ENCODE measurements at places on chromosomes 13 and 19. TPM values are rescaled to one million over a fixed set of nuclear protein-coding genes. Genes with fewer than 3 reads are reported as not detected.

The GZMM gene
- total RNA-seq = not detected

The TNFSF9 gene
- 6.9 TPM for total RNA-seq

The CYP2A6 gene
- total RNA-seq = not detected

The PODNL1 gene
- 5.7 TPM for total RNA-seq

The PGLYRP1 gene
- total RNA-seq = not detected

The GPATCH1 gene
- total RNA-seq = 7.1 TPM

The LSR gene
- 0.99 TPM for total RNA-seq

The LYL1 gene
- total RNA-seq = 0.47 TPM

The OR7D2 gene
- 0.33 TPM for total RNA-seq

The MATK gene
- total RNA-seq = not detected

The CBLC gene
- total RNA-seq = not detected

The MEDAG gene
- 21.0 TPM for total RNA-seq

The GRK1 gene
- not detected for total RNA-seq

The SMG9 gene
- 46.9 TPM for total RNA-seq

The ZNF432 gene
- total RNA-seq = 22.2 TPM

The CEACAM21 gene
- not detected for total RNA-seq

The ZNF491 gene
- total RNA-seq = 4.2 TPM

The SYCN gene
- total RNA-seq = not detected

The TIMM50 gene
- 65.7 TPM for total RNA-seq

The PCDH9 gene
- total RNA-seq = 10.1 TPM

Data from chondrocyte (in vitro differentiated cells).